ENCODE measurements at places on chromosomes 11 and 22.

DNA sequence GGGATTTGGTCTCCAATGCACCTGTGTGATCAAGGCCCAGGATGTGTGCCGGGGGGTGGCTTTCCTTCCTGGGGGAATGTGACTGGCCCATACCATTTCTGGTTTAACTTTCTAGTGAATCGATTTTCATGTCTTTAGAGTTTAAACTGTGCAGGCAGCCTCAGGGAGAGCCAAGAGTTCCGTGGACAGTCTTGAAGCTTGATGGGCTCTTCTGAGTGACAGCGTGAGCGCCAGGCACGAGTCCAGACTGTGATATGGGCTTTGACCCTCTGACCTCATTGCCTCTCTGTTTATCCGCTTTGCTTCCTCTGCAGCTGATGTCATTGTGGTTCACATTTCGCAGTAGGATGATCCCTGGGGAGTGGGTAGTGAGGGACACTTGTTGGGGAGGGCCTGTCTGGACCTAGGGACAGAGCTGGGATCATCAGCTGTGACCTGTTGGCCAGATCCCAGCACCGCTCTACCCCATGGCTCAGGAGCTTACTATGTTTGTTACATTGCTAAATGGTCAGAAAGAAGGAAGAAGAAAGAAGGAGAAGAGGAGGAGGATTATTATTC, 80.6 kb upstream of the CLDN5 start:
- DNase-seq: no peak

DNA sequence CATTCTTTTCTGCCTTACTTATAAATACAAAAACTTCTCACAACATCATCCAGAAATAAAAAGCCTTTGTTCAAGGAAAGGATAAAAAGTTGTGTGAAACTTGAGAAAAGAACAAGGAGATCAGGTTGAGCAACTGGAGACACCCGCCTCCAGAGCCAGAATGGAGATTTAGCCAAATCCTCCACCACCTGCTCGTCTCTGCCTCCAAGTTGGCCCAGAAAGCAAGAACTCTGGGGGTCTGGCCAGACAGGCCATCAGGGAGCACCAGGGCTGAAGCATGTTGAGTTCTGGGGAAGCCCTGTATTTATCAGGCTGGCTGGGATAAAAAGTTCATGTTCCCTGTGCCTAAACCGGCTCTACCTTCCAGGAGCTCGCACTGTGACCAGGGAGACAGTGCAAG, 14.9 kb downstream of the SMCO4 start:
- no peak for DNase-seq

DNA sequence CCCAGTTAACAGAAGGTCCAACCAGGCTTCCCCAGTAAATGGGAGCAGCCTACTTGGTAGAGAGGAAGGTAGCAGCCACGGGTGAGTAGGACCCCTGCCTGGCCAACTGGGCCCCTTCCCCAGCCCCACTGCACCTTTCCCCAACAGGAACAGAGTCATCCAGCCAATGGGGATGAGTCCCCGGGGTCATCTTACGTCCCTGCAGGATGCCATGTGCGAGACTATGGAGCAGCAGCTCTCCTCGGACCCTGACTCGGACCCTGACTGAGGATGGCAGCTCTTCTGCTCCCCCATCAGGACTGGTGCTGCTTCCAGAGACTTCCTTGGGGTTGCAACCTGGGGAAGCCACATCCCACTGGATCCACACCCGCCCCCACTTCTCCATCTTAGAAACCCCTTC, 6.6 kb downstream of the RIC8A start:
- DNase-seq: no peak

- DNase-seq: no peak
These were observed 501.1 kb downstream of the BRD1 start for GRCh38 chr22:49326558-49326957.

- DNase-seq: no peak
These were observed 22.0 kb upstream of the JAM3 start for GRCh38 chr11:134046681-134047449.

GRCh38 chr11:70455354-70455753, 57.0 kb downstream of the CTTN start:
- DNase-seq: no peak

DNA sequence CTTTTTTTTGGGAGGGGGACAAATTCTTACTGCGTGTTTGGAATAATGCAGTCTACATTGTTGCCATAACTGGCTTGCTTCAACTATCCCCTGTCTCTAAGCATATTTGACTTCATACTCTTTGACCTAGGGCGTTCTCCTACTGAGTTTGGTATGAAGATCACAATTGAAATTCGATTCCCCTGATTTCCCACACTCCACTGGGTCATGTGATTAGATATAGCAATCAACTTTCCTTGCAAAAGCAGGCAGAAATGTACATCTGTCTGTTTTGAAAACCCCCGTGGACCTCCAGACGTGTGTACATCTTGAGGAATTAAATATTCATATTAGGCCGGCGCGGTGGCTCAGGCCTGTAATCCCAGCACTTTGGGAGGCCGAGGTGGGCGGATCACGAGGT, 13.8 kb upstream of the CARD18 start:
- DNase-seq: no peak

- no peak for DNase-seq
These were observed 45.3 kb downstream of the MICAL2 start for GRCh38 chr11:12155696-12156095.
